ENCODE measurements at places on chromosomes 13 and 19.
A peak's percentile ranks its signal among the peaks of the same experiment; 100 is the strongest.

DNA sequence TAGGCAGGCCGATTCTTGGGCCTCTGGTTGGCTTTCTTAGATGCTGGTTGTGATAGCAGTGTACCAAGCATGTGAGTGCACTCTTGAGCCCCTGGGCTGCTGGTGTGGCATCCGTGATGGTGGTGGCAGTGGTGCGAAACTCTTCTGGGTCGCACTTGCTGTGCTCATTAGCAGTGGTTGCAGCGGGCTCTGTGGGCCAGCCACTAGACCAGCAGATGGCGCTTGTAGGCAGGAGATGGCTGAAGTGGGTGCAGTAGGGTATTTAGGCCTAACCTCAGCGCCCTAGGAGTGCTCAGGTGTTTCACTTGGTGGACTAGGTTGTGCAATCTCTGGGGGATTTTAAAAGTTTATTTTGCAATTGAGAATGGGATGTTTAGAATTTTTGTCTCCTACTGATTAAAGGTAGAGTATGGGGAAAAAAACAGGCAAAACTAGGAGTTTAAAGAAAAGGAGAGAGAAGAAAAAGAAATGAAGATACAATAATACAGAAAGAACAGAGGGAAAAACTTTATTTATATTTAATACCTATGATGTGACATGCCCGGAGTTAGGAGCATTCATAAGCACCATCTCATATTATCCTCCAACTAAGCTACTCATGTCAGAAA is 4.3 kb upstream of the ZNF17 start:
- peak; percentile 26 for DNase-seq

DNA sequence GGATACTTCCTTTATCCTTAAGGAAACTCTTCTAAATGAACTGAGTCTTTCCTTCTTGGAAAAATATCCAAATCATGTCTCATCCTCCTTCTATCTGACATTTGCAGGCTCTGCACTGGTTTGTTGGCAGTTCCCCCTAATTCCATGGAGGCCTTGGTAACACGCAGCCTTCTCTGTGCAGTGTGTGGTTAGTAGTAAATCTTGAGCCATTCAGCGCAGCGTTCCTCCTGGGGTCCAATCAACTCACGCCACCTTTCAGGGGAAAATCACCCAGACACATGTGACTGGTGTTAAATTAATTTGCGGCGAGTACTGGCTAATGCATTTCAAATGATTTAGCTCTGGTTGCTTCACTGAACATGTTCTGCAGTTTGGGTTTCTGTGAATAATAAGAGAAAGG is 21.0 kb upstream of the CBY2 start:
- peak; percentile 81 for DNase-seq

DNA sequence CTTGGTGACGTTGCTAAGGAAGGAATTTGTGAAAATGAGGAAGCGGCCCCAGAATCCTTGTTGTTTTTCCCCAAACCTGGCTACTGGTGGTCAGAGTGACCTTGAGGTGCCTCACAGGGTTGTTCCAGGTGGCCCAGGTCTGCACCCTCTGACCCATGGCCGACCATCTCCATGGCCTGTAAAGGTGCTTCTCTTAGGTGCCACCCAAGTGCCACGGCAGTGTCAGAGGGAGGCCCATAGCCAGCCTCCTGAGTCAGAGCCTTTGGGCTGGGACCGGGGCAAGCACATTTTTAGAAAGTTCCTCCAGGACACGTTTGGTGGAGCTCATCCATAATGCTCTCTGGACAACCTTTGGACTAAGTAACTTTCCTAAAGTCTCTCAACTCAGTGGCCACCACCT is 83.9 kb upstream of the IRS2 start:
- no peak for DNase-seq

DNA sequence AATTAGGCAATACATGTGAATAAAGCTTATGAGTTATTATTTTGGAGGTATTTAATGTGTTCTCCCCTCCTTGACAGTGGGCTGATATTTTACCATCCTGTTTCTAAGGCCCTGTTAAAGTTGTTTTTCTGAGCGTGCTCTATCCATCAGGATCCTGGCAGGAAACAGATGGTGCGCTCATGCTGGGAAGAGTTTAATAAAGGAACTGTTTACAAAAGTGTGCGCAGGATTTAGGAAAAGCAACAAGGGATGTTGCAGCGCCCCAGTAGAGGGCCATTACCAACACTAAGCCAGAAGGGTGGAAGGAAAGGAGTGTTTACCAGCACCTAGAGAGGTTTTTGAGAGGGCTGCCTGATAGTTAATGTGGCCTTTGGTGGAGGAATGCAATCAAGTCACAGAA is 374.5 kb downstream of the KCNRG start:
- no peak for DNase-seq

- no peak for DNase-seq
Measured at GRCh38 chr13:20431080-20431479, 94.6 kb downstream of the CRYL1 start.

DNA sequence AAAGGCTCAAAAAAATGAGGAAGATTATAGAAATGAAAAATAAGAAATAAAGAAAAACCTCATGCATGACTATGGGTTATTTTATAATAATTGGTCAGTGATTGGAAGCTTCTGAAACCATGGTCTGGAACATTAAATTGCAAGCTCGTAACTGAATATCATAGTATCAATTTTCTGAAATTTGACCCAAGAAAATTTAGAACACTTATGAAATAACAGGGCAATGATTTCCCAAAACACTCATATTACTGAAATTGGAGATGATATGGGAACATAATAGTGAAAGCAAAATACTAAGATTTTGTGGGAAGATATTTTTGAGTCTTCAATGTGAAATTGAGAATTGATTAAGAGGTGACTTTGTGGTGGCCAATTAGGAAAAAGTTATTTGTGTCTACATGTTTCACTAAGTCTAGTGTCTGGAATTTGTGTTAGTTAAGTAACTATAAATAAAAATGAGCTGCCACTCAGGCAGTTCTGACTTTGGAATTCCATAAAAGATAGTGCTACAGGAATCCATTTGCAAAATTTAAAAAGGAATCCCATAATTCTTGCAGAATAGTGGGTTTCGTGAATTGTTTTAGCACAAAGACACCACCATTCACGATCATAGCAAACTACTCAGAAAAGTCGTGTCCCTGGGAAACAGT is 603.0 kb downstream of the LMO7 start:
- no peak for DNase-seq

GRCh38 chr13:67101730-67102467 is 128.2 kb downstream of the PCDH9 start:
- no peak for DNase-seq

DNA sequence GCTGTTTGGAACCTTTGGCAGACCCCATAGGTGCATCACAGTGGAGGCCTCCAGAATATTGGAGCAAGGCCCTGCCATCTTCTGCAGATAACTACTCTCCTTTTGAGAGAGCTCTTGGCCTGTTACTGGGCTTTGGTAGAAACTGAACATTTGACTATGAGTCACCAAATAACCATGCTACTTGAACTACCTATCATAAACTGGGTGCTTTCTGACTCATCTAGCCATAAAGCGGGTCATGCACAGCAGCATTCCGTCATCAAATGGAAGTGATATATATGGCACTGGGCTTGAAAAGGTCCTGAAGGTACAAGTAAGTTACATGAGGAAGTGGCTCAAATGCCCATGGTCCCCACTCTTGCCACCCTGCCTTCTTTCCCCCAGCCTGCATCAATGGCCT is 782.5 kb upstream of the SLITRK6 start:
- DNase-seq: peak; percentile 22

DNA sequence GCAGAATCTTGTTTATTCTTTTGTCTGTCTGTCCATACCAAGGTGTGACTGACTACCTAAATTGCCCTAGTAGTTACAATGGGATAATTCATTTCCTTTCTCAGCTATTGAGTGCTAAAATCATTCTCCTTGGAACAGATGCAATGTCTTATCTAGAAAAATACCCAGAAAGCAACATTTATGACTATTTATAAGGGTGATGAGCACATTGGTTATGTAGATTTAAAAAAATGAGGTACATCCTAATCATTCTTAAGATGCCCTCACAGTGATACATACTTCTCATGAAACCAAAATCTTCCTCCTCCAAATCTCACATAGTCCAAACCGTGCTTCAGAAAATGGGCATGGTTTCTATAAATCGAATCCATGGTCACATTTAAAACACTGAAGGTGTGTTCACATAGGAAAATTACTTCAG is 11.6 kb upstream of the UBE2L5 start:
- peak; percentile 27 for DNase-seq

DNA sequence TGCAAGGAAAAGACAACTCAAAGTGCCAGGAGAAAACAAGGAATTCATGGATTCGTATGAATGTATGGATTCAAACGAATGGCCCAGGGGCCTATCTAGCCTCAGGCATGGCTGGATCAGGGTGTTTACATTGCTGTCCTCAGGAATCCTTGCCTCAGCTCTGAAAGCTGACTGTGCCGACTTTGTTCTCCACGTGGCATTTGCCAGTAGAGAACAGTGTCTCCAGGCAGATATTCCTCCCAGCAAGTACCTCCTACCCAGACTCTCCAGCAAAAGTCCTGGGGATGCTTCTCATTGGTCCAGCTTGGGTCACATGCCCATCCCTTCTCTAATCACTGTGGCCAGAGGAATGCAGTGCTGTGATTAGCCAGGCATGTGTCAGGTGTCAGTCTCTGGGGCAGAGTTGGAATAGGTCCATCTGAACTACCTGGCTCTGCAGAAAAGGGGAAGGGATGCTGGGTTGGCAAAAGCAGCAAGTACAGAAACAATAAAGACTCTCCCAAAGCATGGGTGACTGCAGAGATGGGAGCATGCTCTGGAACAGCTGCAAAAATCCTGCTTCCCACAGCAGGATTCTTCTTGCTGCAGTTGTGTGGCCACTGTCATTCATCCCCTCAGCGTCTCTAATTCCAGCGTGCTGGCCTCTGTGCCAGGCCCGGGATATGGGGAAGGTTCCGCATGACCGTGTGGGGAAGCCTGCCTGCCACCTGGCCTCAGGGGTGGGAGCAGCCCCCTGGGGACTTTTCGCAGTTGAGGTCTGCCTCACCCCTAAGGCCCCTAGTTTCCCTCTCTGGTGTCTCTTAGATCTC is 30.0 kb downstream of the CCNE1 start:
- DNase-seq: peak; percentile 25

GRCh38 chr19:54659300-54659699 is 3.5 kb upstream of the LILRB4 start:
- no peak for DNase-seq

DNA sequence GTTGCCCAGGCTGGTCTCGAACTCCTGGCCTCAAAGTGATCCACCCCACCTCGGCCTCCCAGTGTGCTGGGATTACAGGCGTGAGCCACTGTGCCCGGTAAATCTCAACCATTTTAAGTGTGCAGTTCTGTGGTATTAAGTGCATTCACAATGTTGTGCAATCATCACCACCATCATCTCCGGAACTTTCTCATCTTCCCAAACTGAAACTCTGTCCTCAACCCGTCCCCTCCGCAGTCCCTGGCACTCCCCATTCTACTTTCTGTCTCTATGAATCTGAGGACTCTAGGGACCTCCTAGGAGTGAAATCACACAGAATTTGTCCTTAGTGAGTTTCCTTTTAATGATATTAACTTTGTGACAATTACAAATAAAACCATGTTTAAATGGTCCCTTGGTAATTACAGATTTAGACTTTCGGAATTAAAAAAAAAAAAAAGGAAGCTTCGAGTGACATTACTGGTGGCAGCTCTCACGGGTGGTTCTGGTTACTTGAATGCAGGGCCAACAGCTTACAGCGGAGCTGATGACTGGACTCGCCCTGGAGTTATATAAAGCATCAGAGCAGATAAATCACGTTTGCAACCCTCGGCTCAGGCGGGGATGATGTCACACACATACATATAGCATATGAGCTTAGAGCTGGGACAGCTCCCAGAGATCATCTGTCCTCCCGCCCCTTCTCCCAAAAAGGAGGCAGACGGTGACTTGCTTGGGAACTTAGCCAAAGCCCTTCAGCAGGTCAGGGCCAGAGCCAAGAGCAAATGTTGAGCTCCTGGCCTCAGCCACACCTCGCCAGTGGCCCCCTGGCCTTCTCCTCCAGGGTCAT is 89.8 kb downstream of the ZNF557 start:
- peak; percentile 93 for DNase-seq

GRCh38 chr13:78404846-78405360 is 198.4 kb downstream of the POU4F1 start:
- DNase-seq: no peak

DNA sequence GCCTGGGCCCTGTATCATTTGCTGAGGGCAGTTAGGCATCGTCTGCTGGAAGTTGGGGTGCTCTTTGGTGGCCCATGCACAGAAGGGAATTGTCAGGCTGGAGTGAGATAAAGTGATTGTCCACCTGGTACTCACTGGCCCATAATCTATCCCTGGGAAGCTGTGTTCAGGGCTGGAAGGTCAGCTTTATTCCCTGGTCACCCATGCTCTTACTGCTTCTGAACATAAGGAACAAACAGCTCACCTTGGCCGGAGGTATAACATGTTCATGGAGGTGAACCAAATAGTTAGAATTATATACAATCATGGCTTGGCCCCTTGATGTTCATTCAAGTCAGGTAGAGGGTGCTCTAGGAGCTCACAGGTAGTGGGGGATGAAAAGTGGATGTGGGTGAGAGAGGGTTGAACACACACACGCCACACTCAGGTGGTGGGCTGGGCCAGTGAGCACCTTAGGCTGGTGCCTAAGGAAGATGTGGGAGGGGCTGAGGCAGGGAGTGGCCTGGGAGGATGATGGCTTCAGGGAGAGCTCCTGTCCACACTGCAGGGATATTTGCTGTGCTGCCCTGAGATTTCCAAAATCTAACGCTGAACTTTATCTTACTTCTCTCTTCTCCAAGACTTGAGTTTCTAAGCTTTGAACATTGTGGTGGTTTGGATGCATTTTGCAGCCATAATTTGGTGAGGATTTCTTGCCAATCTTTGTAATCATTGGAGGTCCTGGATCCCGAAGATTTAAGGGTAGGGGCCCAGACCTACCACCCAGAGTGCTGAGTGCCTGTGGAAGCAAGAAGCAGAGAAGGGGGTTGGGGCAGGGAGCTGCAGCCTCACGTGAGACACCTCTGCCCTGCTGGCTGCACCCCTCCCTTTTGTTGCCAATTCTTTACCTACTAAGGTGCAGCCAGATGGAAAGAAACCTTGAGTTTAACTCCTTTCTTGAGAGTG is 420.6 kb downstream of the ZNF536 start:
- no peak for DNase-seq

DNA sequence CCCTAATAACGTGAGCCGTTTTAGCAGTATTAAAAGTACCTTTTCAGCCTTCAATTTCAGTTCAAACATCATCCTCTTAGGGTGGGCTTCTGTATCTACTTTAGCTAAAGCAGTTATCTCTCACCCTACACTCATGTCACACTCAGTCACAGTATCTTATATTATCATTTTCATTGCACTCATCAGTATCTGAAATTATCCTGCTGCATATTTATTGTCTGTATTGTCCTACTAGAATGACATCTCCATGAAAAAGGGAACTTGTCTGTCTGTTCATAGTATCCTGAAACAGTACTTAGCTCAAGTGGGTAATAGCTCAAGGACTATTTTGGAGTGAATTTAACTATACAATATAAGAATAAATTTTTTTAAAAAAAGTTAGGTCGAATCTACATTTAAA is 19.9 kb upstream of the RFC3 start:
- no peak for DNase-seq

- DNase-seq: no peak
Measured at GRCh38 chr13:51645761-51646670, 61.8 kb downstream of the WDFY2 start.

GRCh38 chr13:51644654-51645053 is 60.4 kb downstream of the WDFY2 start:
- peak; percentile 23 for DNase-seq

GRCh38 chr19:31392464-31392863 is 43.2 kb upstream of the TSHZ3 start:
- DNase-seq: no peak

- DNase-seq: no peak
Measured at GRCh38 chr19:14446336-14447036, 13.4 kb downstream of the PKN1 start.

- DNase-seq: peak; percentile 49
Measured at GRCh38 chr19:6233056-6233826, 46.5 kb downstream of the MLLT1 start.

- DNase-seq: peak; percentile 86
Measured at GRCh38 chr13:94480672-94481145, 1.2 kb upstream of the DCT start.

Measured in fibroblast of skin of right biceps (primary cell).